ENCODE measurements at places on chromosomes 1 and 21.

DNA sequence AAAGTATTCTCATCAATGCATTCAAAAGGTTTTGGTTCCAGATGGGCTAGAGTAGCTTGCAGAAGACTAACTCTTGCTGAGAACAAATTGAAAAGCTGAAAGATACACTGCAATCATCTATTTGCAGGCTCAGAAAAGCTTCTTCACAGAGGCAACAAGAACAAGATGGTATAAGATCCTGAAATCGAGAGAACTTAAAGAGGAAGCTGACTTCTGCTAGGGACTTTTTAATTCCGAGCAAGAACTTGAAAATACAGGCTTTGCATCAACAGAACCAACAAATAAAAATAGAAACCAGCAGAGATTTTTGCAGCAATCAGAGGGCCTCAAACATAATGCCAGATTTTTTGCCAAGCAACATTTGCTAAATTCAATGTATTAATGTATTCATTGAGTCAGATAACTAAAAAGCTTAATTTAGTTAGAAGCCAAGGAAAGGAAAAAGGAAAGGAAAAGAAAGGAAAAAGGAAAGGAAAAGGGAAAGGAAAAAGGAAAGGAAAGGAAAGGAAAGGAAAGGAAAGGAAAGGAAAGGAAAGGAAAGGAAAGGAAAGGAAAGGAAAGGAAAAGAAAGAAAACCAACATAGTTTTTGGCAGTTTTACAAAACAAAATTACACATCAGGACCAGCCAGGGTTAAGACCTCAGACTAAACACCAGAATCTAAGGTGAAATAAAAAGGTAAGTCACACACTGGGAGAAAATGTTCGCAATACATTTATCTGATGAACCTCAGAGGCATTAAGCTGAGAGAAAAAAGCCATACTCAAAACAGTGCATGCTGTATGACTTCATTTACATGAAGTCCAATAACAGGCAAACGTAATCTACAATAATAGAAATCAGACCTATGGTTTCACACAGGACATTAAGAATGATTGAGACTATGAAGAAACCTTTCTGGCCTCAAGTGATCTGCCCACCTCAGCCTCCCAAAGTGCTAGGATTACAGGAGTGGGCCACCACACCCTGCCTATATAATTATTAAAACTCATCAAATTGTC lies 42.6 kb downstream of the FAF1 start:
- no peak for DNase-seq

DNA sequence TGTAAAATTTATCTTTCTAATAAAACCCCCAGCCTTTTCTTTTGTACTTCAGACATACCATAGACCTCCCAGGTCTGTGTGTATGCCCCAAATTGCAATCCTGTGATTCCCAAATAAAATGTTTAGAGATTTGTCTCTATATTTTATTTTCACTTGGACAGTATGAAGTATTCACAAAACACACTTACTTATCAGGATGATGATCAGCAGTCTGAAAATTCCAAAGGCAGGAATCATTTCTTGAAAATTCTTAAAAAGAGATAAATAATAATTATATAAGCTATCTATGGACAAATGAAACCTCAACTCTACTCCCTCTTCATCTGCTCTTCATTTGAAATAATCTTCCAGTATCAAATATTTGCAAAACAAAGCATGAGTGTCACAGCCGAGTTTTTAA lies 11.6 kb upstream of the GJA9 start:
- DNase-seq, result no peak

DNA sequence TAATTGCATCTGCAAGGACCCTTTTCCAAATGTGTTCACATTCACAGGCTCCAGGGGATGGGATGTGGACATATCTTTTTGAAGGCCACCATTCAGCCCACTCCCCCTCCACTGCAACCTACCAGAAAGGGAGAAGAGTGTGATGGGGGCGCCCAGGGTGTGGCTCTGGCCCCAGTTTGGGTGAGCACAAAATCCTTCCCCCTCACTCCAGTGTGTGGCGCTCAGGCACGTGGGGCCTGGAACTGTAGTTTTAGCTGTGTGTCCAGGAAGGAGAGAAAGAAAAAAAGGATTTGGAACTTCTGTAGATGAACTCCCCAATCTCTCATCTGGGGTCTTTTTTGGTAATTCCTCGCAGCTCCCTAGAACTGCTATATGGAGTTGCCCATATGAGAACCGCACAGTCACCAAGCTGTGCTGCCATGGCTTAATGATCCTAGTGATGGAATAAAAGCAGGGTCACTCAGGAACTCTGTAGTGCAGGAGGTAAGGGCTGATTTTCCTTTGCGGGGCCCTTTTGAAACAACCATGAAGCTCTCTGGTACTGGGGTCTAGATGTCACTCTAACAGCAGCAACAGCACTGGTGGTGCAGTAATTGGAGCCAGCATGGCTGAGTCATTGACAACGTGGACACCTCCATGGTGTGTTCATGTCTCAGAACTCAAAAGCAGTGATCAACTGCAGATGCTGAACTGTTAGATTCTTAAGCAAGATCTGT lies 17.0 kb downstream of the AGT start:
- no peak for DNase-seq

GRCh38 chr1:109827466-109827865 lies 63.7 kb upstream of the EPS8L3 start:
- no peak for DNase-seq

GRCh38 chr1:51623025-51623424 lies 6.1 kb downstream of the OSBPL9 start:
- DNase-seq, result no peak

Data from stimulated activated CD4-positive, alpha-beta T cell treated with anti-CD3 and anti-CD28 coated beads, Interleukin-12 subunit alpha, Interleukin-12 subunit beta, amount 100 ng/mL, for 48 hours (primary cell).